ENCODE measurements at places on chromosomes 3 and 15. TPM values are rescaled to one million over a fixed set of nuclear protein-coding genes. Genes with fewer than 3 reads are reported as not detected.

Gene GOLGA8T
- total RNA-seq: not detected

Gene NANOGP8
- total RNA-seq: not detected

Gene ASB14
- total RNA-seq: 13.4 TPM

Gene ZMYND10
- total RNA-seq: not detected

Gene BOC
- total RNA-seq: 7.4 TPM

Gene CPEB1
- 1.3 TPM for total RNA-seq

Gene ELL3
- total RNA-seq: 1.4 TPM

Gene ANKUB1
- not detected for total RNA-seq

Gene CFAP44
- total RNA-seq: 3.2 TPM

Gene GRM7
- not detected for total RNA-seq

Gene SPINK8
- not detected for total RNA-seq

Gene ISY1
- total RNA-seq: 28.0 TPM

Gene CERS3
- total RNA-seq: not detected

Gene AMIGO3
- total RNA-seq: not detected

Gene CCR9
- not detected for total RNA-seq

Gene PRR20G
- not detected for total RNA-seq

Gene TRIM71
- not detected for total RNA-seq

Gene CLDN16
- not detected for total RNA-seq

- DNase-seq: no peak
Measured at GRCh38 chr3:43138488-43139231, 32.8 kb upstream of the POMGNT2 start.

DNA sequence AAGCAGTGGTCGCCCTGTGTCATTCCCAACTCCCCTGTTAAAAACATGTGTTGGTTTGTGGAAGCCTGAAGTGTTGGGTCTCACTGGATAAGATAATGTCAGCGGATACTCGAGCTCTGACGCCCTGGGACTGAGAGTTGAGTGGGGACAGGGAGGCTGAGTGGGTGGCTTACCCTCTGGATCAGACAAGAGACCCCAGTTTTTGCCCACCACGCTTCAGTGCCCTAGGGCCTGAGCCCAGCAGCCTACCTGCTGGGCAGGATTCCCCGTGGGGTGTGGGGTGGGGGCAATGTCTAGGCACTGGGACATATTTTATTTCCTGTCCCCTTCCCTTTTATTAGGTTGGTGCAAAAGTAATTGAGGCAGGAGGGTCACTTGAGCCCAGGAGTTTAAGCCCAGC is 75.0 kb downstream of the SMAD6 start:
- no peak for DNase-seq

- no peak for DNase-seq
Measured at GRCh38 chr15:85030301-85030929, 48.8 kb downstream of the PDE8A start.

GRCh38 chr3:50322386-50323091 is at the start of gene HYAL2:
Gene HYAL2 (minus strand): TSS chr3:50322745. CDS start chr3:50320489, 2,256 bp downstream.
- peak; percentile 84 for DNase-seq

GRCh38 chr3:120227710-120228347 is 57.2 kb downstream of the GPR156 start:
- DNase-seq: no peak

- DNase-seq: no peak
Measured at GRCh38 chr3:58754074-58754473, 87.5 kb upstream of the FAM3D start.

DNA sequence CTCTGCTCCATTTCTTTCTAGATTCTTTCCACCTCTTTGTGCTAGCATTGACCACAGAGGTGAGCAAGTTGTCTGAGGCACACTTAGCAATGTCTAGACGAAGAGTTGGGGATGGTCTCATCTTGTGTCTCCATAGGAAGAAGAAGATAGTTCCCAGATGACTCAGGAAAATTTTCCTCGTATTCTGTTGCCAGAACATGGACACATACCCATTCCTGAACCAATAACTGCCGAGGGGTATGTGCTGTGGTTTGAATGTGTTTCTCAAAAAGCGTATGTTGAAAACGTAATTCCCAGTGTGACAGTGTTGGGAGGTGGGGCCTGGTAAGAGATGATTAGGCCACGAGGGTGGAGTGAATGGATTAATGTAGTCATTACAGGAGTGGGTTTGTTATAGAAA is 107.5 kb upstream of the GALNT15 start:
- no peak for DNase-seq

DNA sequence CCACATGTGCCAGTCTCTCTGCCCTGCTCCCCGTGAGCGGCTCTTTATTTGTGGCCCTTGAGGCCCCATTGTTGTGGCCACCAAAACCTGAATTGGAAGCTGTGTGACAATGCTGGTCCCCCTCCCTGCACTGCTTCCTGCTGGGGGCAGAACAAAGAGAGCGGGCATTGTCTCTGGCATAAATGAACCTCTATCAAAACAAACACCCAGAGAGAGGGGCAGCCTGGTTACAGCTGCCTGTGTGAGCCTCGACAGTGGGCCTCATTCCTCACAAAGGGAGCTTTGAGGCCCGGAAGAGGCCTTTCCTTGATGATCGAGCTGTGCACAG is 152.9 kb downstream of the IGF1R start:
- no peak for DNase-seq

DNA sequence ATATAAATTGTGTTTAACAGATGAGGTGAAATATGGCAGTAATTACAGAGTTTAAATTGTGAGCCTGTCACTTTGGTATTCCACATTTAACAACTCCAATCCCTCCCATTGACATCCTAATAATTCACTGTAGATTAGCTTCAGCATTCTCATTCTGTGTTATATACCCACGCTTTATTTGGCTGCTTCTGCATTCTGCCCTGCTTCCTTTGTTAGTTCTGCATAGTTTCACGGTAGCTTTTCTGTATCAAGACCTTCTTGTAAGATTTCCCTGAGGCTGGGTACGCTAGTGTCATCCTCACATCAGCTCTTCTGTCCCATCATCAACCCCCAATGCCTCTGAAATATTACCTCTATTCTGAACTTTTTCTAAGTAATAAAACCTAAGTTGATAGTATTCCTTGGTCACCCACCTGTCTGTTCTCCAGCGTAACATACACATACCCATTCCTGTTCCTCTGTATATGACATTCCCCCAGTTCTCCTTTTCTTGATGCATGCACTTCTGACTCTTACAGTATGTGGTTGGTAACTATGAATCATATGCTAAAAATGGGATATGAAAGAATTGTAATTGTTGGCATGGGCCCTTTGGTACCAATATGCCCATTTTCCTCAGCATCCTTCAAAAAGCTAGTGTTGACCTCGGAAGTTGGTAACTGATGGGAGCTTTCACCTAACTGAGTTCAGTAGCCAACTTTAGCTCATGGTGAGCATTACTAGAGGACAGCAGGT is 171.2 kb downstream of the KLHL25 start:
- no peak for DNase-seq

- DNase-seq: peak; percentile 66
Measured at GRCh38 chr3:8482960-8483665, 18.5 kb upstream of the LMCD1 start.

DNA sequence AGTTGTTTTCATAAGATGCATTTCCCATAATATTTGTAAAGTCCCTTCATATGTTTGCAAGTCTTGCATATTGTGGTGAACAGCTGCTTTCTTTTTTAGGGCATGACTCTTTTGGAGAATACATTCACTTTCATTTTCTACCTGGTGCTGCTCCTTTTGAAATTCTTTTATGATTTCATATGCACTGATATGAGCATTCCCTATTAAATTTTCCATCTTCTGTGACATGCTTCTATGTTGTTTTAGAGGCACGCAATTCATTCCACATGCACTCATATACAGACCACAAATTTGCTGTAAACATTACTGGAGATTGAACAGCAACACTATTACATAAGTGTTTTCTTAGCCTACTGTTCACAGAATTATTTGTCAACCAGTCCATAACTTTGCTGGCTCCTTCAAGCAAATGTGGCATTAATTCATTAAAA is 92.8 kb upstream of the TNFSF10 start:
- no peak for DNase-seq

- DNase-seq: no peak
Measured at GRCh38 chr15:90213818-90214204, 12.7 kb downstream of the SEMA4B start.

GRCh38 chr3:180631317-180631716 is 29.4 kb downstream of the TTC14 start:
- DNase-seq: no peak

DNA sequence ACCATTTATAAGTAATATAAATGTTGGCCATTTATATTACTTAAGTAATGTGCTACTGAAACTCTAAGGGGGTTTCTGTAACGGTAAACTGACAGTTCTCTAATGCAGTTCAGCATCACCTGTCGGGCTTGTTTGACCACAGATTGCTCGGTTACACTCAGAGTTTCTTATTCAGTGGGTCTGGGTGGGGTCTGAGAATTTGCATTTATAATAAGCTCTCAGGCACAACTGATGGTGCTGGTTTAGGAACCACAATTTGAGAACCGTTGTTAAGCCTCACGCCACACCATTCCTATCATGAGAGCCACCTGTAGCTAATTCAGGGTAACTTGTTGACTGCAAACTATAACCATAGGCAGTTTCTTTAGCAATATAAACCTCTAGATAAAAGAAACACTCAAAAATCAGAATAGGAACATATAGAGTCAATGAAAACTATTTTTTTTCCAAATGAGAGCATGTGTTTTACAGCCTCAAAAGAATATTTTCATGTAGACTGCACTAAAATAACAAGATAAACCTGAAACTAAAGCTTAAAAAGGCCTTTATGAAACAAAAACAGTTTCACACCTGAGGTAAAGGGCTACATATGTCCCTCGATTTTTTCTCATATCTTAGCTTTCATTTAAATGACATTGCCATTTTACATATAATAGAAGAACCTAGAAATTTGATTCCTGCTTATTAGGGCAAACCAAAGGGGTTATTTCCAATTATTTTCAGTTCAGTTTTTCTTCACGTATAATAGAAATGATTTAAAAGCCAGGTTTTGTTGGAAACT is 604.8 kb downstream of the UNC13C start:
- DNase-seq: no peak

- DNase-seq: peak; percentile 63
Measured at GRCh38 chr15:65902373-65902772, 33.1 kb downstream of the RAB11A start.

- no peak for DNase-seq
Measured at GRCh38 chr3:9169956-9170850, 79.2 kb downstream of the SRGAP3 start.

- DNase-seq: no peak
Measured at GRCh38 chr3:120472121-120472844, 21.5 kb upstream of the FSTL1 start.

DNA sequence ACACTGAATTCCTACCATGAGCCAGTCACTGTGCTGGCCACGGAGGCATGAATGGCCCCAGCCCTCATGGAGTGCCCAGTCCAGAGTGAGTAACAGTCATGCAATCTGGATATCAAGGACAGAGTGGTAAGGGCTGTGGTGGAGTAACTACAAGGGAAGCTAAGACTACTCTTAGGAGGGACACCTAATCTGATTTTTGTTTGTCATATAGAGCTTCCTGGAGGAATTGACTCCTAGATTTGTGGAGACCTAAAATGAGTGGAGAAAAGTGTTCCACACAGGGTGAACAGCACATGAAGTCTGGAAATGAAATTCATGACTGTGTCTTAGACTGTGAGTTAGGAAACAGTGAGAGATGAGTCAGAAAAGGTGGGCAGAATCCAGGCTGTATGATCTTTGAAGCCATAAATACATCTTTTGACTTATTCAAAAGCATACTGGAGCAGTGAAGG is 219.9 kb downstream of the NFKBIZ start:
- DNase-seq: no peak

DNA sequence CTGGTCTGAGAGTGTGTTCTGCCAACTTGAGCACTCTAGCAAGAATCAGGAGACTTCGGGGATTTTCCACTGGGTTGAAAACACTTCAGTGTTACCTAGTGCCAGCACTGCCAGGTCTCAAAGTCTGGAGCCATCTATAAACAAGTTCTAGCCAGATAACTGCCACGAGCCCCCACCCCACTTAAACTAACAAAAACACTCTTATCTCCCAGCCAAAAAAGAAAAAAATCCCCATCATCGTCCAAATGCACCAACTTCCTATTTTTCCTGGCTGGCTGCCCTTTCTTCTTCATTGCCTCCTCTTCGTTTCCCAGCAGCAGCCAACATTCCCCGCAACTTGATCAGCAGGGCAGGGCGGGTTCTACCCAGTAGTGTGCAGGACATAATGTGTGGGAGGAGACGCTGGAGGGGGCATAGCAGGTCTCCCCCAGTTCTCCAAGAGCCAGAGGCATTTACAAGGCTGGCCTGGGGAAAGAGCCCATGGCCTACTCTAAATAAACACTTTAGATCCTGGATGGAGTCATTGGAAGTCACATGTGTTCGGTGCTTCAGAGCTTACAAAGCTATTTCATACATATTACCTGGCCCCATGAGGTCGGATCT is 29.5 kb downstream of the C2CD4B start:
- DNase-seq: no peak

DNA sequence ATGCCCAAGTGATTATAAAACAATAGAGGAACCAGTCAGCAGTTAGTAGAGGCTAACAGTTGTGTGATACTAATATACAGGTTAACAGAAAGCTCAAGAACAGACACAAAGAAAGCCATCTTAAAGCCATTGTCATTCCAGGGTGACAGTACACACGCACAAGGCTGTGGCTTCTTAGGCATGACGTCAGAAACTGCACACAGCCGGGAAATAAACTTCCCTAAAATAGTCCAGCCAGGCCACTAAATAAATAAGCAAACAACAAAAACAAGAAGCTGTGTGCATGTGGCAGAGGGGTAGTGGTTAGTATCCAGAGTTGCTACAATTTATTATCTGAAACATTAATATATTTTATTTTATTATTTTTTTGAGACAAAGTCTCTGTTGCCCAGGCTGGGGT is 49.8 kb downstream of the PPCDC start:
- DNase-seq: no peak

GRCh38 chr3:111315930-111316587 is 225.9 kb upstream of the CD96 start:
- DNase-seq: no peak

DNA sequence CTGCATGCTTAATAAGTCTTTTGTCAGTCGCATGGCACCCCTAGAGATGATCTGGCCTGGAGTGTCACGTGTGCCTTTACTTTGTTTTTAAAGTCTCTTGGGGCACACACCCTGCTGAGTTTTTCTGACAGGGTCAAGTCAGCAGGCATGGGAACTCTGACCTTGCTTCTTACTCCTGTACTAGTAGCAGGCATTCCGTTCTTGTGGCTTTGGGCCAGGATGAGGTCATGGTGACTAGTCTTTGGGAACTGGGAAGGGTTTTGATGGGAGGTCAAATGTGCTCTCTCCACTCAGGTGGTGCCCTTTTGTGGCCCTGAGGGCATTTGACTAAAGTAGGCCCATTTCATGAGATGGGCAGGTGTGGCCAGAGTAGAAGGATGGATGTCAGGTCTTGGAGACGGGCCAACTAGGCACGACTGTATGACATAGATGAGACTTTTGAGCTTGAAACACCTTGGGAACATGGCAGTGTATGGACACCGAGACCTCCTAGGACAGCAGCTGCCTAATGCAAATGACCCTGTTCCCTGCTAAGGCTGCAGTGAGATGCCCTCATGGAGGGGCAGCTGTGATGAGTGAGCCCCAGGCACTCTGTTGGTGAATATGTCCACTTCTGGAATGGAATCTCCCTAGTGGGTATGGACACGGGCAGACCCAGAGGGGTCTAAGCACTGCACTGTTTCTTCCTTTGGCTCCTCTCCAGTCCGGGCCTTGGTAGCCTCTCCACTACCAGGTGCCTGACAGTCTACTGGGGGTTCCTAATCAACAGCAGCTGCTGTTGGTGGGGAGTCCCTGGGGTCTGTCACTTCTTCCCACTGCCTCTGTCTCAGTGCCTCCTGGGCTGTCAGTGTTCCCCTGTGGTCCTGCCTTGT is 16.4 kb downstream of the SRPRB start:
- DNase-seq: peak; percentile 84
